ENCODE measurements at places on chromosomes 13 and 19. TPM values are rescaled to one million over a fixed set of nuclear protein-coding genes. Genes with fewer than 3 reads are reported as not detected.

The LILRB1 gene
- total RNA-seq = not detected

The NKPD1 gene
- total RNA-seq = 0.09 TPM

The KLK5 gene
- 0.19 TPM for total RNA-seq

GRCh38 chr13:112450118-112450903 is 74.2 kb downstream of the SPACA7 start:
- H3K27ac ChIP-seq = no peak overlapping the region
- no peak for DNase-seq
- H3K27me3 ChIP-seq = no peaks in the 10 kb centered on the region
- H3K4me1 ChIP-seq = no peaks in the 10 kb centered on the region

- DNase-seq = no peak
- no peaks in the 10 kb centered on the region for H3K27me3 ChIP-seq
- no peak overlapping the region for H3K4me3 ChIP-seq
- no peaks in the 10 kb centered on the region for H3K36me3 ChIP-seq
- no peaks in the 10 kb centered on the region for H3K4me1 ChIP-seq
Measured at GRCh38 chr19:54795758-54796157, 7.7 kb upstream of the KIR2DL4 start.

GRCh38 chr13:111845621-111846351 is 221.2 kb upstream of the SOX1 start:
- no peak overlapping the region for H3K27ac ChIP-seq
- no peak overlapping the region for H3K4me3 ChIP-seq
- H3K4me1 ChIP-seq = no peaks in the 10 kb centered on the region
- no peaks in the 10 kb centered on the region for H3K36me3 ChIP-seq
- H3K27me3 ChIP-seq = no peaks in the 10 kb centered on the region

DNA sequence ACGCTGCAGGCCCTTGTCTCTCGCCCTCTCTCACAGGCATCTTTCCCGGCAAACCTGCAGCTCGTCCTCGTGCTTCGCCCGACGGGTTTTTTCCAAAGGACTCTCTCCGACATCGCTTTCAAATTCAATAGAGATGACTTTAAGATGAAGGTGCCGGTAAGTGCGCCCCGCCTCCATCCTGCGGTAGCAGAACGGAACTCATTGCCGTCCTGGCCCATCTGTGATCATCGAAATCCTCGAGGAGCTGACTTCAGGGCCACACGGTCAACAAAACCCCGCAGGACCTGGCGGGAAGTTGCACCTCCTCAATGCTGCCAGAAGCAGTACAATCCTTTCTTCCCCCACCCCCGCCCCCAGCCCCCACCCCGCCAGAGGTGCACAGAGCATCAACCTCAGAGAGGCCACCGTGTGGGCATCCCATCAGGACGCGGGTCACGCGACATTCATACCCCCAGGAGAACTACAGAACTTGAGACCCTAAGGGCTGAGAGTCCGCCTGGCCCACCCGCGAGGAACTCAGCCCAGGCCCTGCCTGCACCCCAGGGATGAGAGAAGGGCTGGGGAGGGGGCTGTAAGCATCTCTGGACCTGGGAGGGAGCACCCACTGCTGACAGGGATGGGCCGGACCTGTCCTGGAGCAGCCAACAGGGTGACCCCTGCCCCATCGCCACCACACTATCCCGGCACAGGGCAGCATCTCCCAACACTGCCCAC is 44.9 kb upstream of the F7 start:
- no peaks in the 10 kb centered on the region for H3K4me1 ChIP-seq
- no peaks in the 10 kb centered on the region for H3K36me3 ChIP-seq
- DNase-seq = no peak
- no peaks in the 10 kb centered on the region for H3K27me3 ChIP-seq
- no peak overlapping the region for H3K27ac ChIP-seq
- H3K4me3 ChIP-seq = no peak overlapping the region

GRCh38 chr13:33544308-33544707 is 258.8 kb upstream of the STARD13 start:
- H3K27me3 ChIP-seq = no peaks in the 10 kb centered on the region
- peaks cover 8% of the 10 kb centered on the region for H3K4me1 ChIP-seq
- DNase-seq = no peak
- no peaks in the 10 kb centered on the region for H3K36me3 ChIP-seq

The LRRC63 gene
- not detected for total RNA-seq

- H3K4me3 ChIP-seq = no peak overlapping the region
- H3K36me3 ChIP-seq = no peaks in the 10 kb centered on the region
- no peaks in the 10 kb centered on the region for H3K27me3 ChIP-seq
- peaks cover 7% of the 10 kb centered on the region for H3K4me1 ChIP-seq
- no peak for DNase-seq
Measured at GRCh38 chr13:36872621-36873020, 47.4 kb downstream of the SMAD9 start.

- H3K4me3 ChIP-seq = no peak overlapping the region
- H3K27me3 ChIP-seq = no peaks in the 10 kb centered on the region
- H3K27ac ChIP-seq = no peak overlapping the region
- DNase-seq = no peak
- peaks cover 15% of the 10 kb centered on the region for H3K4me1 ChIP-seq
- H3K36me3 ChIP-seq = no peaks in the 10 kb centered on the region
Measured at GRCh38 chr13:102017248-102017647, 384.6 kb downstream of the FGF14 start.

The FCAR gene
- total RNA-seq = not detected

The SSC5D gene
- 0.33 TPM for total RNA-seq

GRCh38 chr13:44692173-44692713 is 116.1 kb upstream of the TSC22D1 start:
- DNase-seq = peak; percentile 14
- no peaks in the 10 kb centered on the region for H3K36me3 ChIP-seq
- H3K4me3 ChIP-seq = no peak overlapping the region
- no peaks in the 10 kb centered on the region for H3K27me3 ChIP-seq

The VSTM2B gene
- total RNA-seq = not detected

DNA sequence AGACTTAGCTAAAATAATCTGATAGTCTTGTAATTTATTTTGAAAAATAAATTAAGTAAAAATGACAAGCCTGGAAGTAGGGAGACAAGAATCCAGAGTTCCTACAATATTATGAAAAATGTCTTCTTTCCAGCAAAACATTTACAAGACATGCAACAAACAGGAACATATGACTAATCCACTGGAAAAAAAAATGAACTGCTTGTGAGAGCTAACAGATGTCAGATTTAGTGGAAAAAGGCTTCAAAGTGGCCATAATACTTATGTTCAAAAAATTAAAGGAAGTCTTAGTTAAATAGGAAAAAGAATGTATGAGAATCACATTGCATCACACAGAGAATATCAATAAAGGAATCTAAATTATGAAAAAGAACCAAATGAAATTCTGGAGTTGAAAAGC is 2082.0 kb upstream of the PCDH20 start:
- H3K36me3 ChIP-seq = no peaks in the 10 kb centered on the region
- H3K4me3 ChIP-seq = no peak overlapping the region
- H3K4me1 ChIP-seq = no peaks in the 10 kb centered on the region
- DNase-seq = no peak
- H3K27me3 ChIP-seq = peaks cover 21% of the 10 kb centered on the region

The SOX1 gene
- total RNA-seq = not detected

DNA sequence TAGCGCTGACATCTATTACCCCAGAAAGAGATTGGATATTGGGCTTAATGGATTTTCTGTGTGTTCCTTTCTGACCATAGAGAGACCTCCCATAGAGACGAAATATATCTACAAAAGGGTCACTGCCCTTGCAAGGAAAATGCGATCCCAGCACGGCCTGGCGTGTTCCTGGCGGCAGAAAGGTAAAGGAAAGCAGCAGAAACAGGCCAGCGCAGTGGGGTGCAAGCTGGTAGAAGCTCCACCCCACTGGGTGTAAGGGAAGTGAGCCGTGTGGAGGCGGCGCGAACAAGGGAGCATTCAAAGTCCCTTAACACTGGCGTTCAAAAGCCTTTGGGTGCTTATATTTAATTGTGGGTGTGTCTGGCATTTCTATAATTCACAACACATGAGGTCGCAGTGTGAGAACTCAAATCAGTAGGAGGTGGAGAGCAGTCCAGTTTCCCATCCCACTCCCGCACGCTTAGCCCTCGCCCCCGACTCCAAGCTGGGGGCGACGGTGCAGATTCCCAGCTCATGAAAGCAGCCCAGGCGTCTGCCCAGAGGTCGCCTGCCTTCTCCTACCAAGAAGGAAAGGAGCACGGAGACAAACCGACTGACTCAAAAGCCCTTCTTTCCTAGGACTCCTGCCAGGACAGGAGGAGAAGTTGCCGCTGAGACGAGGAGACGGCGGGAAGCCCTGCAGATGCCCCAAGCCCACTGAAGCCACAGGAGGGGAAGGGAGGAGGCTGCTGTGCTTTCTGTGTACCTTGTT is 478.4 kb downstream of the FOXO1 start:
- no peak overlapping the region for H3K4me3 ChIP-seq
- DNase-seq = no peak
- H3K36me3 ChIP-seq = peaks cover 16% of the 10 kb centered on the region
- peaks cover 30% of the 10 kb centered on the region for H3K4me1 ChIP-seq

DNA sequence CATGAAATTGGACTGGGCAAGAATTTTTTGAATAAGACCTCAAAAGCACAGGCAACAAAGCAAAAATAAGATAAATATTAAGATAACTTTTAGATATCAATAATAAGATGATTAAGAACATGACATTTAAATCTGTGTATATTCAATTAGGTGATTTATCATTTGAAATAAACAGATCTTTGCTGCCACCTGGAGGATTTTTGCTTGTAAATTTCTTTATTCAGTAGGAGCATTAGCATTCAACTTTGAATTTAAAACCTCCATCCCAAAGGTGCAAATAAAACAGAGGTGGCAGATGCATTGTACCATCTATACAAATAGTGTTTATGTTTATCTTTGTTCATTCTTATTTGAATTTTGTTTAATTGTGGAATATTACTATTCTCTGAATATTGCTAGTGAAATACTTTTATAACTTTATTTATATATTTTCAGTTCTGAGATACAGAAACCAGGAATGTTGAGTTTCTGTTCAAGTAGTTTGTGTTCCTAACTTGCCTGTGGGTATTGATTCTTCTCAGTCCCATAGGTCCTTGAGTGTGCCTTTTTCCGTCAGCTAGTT is 20.9 kb downstream of the COG6 start:
- no peak overlapping the region for H3K4me3 ChIP-seq
- H3K36me3 ChIP-seq = peaks cover 12% of the 10 kb centered on the region
- peak; percentile 60 for DNase-seq
- H3K27me3 ChIP-seq = no peaks in the 10 kb centered on the region

- no peaks in the 10 kb centered on the region for H3K27me3 ChIP-seq
- peaks cover 13% of the 10 kb centered on the region for H3K4me1 ChIP-seq
- peaks cover 42% of the 10 kb centered on the region for H3K36me3 ChIP-seq
- DNase-seq = peak; percentile 47
- H3K27ac ChIP-seq = peak overlapping the region; percentile 88
- peak overlapping the region; percentile 88 for H3K4me3 ChIP-seq
Measured at GRCh38 chr19:34428549-34429285, 536 bp downstream of the UBA2 start.

DNA sequence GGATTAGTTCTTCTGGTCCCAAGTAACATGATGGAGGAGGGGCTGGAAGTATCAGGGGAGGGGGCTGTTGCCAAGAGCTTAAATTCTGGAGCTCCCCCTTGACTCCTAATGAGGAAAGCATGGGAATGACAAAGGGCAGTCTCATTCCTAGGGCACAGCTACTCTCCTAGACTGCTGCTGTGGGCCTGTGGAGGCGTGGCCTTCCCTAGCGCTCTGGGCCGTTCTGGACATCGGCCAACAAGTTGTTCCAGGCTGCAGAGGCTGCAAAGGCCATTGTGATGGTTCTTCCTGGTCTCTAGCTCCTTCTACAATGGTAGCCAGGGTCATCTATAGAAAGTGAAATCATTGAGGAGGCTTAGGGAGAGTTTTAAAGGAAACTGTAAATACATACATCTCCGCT is 916.6 kb downstream of the DIAPH3 start:
- H3K4me3 ChIP-seq = no peak overlapping the region
- H3K36me3 ChIP-seq = no peaks in the 10 kb centered on the region
- no peaks in the 10 kb centered on the region for H3K4me1 ChIP-seq
- H3K27ac ChIP-seq = no peak overlapping the region

GRCh38 chr13:35926859-35927530 is 204.2 kb downstream of the DCLK1 start:
- H3K27ac ChIP-seq = no peak overlapping the region
- H3K36me3 ChIP-seq = no peaks in the 10 kb centered on the region
- no peak for DNase-seq
- no peak overlapping the region for H3K4me3 ChIP-seq
- H3K27me3 ChIP-seq = no peaks in the 10 kb centered on the region
- peaks cover 17% of the 10 kb centered on the region for H3K4me1 ChIP-seq

DNA sequence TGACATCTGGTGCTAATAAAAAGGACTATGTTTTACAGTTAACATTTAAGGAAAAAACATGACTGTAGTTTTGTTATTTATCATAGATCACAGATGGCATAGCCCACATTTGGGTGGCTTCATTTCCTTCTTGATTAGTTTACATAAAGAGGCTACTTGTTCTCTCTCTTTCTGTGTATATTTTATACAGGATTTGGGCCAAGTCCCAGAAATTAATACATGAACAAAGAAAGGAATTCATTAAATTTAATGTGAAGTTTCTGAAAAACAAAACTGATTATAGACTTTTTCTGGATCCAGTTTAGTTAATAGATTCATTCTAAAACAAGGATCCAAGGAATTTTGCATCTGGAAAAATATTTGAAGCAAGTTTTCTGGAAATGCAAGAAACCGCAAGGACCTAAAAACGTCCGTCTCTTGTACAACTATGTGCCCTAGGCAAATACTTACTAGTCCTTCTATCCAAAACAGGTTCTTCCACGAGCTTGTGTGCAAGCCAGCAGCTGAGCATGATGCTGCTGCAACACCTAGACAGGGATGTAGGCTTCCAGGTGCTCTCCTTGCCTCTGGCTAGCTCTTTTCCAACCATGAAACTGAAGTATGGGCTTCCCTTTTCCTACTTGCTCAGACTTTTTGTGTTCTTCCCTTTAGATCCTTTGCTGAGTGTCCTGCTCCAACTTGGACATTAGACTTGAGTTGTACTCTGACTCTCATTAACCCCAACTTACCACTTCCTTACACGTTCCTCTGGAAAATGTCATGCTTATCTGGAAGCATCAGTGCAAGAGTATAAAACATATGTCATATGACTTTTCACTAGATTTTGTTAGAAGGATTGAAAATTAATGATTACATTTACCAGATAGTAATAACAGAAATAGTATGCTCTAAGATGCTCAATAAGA is 161.5 kb upstream of the STARD13 start:
- no peaks in the 10 kb centered on the region for H3K36me3 ChIP-seq
- DNase-seq = no peak
- no peaks in the 10 kb centered on the region for H3K27me3 ChIP-seq
- peaks cover 5% of the 10 kb centered on the region for H3K4me1 ChIP-seq
- no peak overlapping the region for H3K27ac ChIP-seq
- no peak overlapping the region for H3K4me3 ChIP-seq

DNA sequence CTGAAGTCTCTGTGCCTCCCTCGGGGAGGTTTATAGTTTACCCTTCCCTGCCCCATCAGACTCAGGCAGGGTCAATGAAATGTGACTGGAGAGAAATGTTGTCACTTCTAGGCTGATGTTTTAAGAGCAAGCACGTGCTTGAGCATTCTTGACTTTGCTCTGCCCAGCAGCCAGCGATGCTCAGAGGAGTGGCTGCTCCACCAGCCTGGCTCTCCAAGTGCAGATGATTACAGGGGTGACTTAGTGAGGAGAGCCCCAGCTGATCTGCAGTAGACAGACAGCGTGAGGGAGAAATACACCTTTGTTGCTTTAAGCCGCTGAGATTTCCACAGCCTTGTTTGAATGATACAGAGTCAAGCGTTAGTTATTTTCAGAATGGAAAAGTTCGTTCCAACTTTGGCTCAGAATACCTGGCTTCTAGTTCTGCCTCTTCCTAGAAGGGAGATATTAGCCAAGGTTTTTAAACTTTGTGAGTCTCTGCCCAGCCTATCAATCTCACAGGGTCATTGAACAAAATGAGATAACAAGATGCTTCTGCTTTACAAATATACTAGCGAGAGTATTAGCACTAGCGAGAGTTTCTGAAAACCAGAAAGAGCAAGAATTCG is 143.6 kb downstream of the OXGR1 start:
- no peak for DNase-seq
- H3K4me3 ChIP-seq = no peak overlapping the region
- H3K27ac ChIP-seq = no peak overlapping the region
- no peaks in the 10 kb centered on the region for H3K27me3 ChIP-seq
- no peaks in the 10 kb centered on the region for H3K36me3 ChIP-seq
- H3K4me1 ChIP-seq = no peaks in the 10 kb centered on the region
